Activated T-cell treated with anti-CD3 and anti-CD28 coated beads for 48 hours (primary cell): ENCODE measurements at places on chromosomes 1 and 21.

GRCh38 chr1:19465123-19465522 is 20.2 kb downstream of the CAPZB start:
- no peak for DNase-seq

GRCh38 chr1:198560161-198560560 is 19.7 kb upstream of the ATP6V1G3 start:
- DNase-seq, result no peak

DNA sequence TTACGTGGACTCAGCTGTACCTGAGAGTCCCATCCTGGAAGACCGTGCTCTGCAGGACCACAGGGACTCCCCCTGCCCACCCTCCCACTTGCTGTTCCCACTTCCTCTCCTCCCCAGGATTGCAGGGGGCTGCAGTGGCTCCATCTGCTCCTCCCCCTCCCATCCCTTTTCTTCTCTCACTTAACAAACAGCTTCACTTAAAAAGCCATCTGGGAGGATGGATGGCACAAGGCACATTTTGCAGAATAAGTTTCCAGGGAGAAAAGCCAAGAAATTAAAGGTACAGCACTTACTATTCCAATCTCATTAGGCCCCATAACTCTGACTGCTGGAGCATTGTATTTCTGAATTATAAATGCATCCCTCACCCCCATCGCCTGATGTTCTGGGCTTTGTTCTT is 458.7 kb downstream of the PTPRU start:
- DNase-seq, result no peak

GRCh38 chr1:21659099-21659923 is 9.8 kb downstream of the RAP1GAP start:
- peak; percentile 78 for DNase-seq

- DNase-seq, result no peak
Observed at GRCh38 chr1:202659974-202660373, 50.3 kb downstream of the SYT2 start.

DNA sequence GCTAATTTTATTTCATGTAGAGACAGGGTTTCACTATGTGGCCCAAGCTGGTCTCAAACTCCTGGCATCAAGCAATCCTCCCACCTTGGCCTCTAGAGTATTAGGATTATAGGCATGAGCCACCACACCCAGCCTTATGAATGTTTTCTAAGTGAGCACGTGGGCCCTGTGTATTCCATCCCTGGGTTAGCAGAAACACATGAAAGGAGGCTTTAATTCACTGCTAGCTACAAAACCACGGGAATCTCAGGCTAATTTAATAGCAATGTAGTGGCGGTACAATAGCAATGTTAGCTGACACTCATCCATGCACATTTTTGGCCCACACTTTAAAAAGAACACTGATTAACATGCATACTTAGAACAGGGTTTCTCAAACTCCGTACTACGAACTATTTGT is 32.0 kb downstream of the VTCN1 start:
- no peak for DNase-seq

- DNase-seq, result peak; percentile 6
Observed at GRCh38 chr21:42784276-42784675, 95.1 kb downstream of the WDR4 start.

- no peak for DNase-seq
Observed at GRCh38 chr1:15627343-15627988, 10.2 kb downstream of the DDI2 start.

- no peak for DNase-seq
Observed at GRCh38 chr1:27519331-27520258, 29.6 kb upstream of the WASF2 start.

DNA sequence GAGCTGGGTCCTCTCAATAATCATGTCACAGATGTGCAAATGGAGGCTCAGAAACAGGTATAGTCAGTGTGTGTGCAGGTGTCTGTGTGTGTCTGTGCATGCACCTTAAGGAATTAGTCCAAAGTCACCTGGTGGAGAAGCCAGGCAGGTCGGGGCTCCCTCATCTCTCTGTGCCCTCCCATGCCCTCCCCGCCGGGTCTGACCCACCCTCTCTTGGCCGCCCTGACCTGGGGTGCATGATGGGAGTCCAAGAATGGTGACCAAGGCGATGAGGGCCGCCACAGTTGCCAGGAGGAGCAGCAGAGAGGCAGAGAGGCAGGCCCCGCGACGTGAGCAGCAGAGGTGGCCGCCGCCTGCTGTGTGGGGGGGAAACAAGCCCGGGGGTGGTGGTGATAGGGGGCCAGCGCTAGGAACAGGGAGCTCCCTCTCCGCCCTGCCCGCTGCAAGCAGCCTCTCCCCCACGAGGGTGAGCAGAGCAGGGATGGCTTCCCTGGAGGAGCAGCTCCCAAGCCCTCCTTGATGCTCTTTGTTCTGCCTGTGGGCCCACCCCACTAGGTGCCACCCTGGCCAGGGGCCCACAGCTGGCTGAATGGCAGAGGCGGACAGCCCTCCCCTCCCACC is 3.9 kb downstream of the LDLRAD1 start:
- no peak for DNase-seq

- no peak for DNase-seq
Observed at GRCh38 chr21:33113131-33113530, 43.2 kb downstream of the OLIG1 start.

- no peak for DNase-seq
Observed at GRCh38 chr1:153490272-153491051, 30.0 kb upstream of the S100A7 start.

GRCh38 chr1:173420330-173420806 is 56.8 kb upstream of the PRDX6 start:
- peak; percentile 29 for DNase-seq

DNA sequence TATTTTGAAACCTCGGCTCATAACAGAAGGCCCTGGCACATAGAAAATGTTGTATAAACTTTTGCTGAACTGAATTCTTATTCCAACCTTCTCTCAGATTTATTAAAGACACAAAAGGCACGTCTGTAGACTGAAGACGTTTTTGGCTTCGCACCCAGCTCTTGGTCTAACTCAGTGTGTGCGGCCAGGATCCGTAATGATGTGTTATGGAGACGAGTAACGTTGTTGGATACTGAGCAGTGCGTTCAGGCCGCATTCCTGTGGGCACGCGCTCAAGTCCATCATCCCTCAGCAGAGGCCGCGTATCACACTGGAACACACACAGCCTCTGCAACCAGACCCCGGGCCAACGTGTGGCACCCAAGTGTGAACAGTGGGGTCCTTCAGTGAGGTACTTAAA is 154.8 kb upstream of the RAB4A start:
- no peak for DNase-seq

DNA sequence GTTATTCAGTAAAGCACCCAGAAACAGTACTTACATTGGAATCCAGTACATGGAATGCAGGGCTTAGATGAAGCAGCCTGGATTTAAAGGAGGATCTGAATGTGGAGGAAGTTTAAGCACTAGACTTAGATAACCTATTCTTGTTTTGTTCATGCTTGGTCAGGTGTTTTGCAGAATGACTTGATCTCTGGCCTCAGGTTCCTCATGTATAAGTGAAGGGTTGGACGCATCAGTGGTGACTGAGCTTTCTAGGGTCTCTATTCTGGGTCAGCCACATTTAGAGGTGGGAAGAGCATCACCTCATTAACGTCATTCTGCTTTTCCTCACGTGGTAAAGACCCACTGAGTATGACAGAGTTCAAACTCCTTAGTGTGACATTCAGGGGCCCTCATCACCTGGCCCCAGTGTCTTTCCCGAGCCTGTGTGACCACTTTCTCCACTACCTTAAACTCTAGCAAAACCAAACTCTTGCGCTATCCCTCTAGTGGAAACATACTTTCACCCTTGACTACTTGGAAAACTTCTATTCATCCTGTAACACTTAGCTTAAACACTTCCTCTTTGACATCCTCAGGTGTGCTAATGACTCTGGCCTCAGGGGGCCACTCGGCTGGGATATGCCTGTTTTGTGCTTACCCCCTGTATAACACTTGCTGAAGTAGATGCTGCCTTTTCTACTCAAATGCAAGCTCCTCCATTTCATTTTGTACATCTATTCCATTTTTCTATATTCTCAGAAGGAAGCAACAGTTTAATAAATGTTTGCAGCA is 871 bp upstream of the ERICH3 start:
- no peak for DNase-seq

DNA sequence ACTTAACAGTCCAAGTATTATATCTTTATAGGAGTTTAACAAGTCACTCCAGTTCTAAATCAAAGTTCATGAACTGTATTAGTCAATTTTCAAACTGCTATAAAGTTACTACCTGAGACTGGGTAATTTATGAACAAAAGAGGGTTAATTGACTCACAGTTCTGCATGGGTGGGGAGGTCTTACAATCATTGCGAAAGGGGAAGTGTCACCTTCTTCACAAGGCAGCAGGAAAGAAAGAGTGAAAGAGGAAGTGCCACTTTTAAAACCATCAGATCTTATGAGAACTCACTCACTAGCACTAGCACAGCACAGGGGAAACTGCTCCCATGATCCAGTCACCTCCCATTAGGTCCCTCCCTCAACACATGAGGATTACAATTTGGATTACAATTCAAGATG is 70.0 kb downstream of the CLCA4 start:
- no peak for DNase-seq

GRCh38 chr1:81757398-81758020 is 43.2 kb upstream of the ADGRL2 start:
- DNase-seq, result no peak

DNA sequence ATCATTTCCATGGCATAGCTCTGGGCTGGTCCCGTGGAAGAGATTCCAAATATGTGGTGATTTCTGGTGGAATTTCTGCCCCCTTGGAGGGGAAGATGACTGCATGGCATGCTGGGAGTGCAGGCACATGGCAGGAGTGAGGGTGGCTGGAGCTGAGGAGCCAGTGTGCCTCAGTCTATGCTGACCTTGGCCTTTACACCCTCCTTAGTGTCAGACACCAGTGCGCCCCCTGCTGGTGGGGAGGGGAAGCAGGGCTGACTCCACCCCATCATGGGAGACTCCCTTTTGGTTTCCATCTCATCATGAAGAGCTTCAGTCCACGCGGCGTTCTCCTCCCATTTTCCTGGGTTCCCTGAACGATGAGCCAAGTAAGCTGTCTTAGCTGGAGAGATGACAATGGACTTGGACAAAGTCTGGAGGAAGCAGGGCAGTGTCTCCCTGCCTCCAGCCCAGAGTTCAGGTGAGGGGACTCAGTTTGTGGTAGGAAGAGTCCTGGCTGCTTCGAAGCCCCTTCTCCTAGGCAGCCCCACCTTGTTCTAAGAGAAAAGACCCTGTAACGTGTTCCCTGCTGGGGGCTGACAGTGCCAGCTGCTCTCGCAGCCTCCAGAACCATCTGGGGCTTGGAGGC is 10.3 kb downstream of the ALX3 start:
- DNase-seq, result peak; percentile 72

- DNase-seq, result no peak
Observed at GRCh38 chr1:42206164-42206563, 41.6 kb upstream of the GUCA2A start.

DNA sequence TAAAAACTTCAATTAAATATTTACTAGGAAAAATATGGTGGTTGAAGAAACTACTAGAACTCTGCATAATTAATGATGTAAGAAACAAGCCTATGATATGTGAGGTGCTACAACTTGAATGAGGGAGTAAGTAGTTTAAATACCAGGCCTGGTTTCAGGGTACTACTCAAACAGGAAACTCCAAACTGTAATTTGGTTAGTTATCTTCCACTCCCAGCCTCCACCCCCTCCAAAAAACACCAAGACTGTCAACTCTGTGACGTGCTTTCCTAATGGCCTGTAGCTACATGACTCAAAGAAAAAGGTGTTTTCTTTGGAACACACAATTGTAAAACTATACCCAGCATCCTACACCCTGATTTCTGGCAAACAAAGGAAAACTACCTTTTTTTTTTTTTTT is 55.9 kb upstream of the RCC1 start:
- peak; percentile 15 for DNase-seq
